Aorta (tissue), 5 donors: ENCODE measurements at places on chromosomes 1 and 21.

- no peak for DNase-seq
Measured at GRCh38 chr1:67759066-67759465, 74.1 kb downstream of the GADD45A start.

- no peak for DNase-seq
Measured at GRCh38 chr1:200970771-200971427, 52.6 kb downstream of the KIF21B start.

- no peak for DNase-seq
Measured at GRCh38 chr1:8533907-8534306, 216.0 kb downstream of the SLC45A1 start.

GRCh38 chr1:64122588-64122987 lies 80.8 kb upstream of the UBE2U start:
- DNase-seq = no peak

GRCh38 chr1:27360159-27361043 lies 6.4 kb downstream of the MAP3K6 start:
- DNase-seq = no peak

GRCh38 chr1:2405588-2406295 lies 6.6 kb downstream of the PEX10 start:
- no peak for DNase-seq

GRCh38 chr1:7366286-7366954 lies 404.7 kb upstream of the VAMP3 start:
- peak; percentile 12 for DNase-seq

DNA sequence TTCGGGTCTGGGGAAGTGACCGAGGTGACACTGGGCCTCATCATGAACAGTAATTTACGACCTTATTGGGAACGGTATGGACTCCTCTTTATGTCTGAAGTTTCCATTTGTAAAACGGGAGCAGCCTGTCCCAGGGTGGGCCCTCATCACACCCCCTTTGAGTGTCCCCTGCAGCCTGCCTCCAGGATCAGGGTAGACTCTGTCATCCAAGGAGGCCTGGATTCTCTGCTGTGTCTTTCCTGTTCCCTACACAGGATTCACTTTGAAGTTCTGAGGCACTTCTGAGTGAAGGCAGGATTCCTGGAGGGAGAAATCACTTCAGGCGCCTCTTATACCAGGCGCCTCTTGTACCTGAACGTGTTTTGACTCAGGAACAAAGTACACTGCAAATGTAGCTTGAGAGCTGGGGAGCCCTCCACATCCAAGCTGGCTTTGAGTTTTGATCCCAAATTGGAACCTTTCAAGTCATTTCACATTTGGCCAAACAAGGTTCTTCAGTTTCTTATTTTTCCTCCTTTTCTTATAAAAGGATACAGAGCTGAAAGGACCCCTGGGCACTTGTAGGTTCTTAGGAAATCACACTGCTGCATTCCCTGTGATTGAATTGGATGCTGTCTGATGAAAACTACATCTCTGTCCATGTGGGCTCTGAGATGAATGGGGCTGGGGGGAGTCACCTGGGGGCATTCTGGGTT lies 106.0 kb downstream of the SUSD4 start:
- DNase-seq = no peak

DNA sequence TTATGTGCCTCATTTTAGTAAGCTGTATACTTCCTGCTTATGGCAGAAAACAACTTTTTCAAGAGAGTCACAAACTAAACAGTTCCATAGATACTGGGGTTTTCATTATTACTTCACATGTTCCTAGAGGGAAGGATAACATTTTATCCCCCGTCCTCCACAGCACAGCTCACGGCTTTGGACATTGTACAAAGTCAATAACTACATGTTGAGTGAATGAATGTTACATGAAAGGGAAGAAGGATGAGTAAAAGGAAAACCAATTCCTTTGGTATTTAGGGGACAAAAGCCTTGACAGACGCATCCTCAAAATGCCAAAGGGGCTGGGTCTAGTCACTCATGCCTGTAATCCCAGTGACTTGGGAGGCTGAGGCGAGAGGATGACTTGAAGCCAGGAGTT lies 14.8 kb downstream of the PI4KB start:
- DNase-seq = no peak

- DNase-seq = no peak
Measured at GRCh38 chr1:54609301-54609921, 13.9 kb downstream of the FAM151A start.

GRCh38 chr1:11431941-11432507 lies 46.9 kb upstream of the DISP3 start:
- no peak for DNase-seq

DNA sequence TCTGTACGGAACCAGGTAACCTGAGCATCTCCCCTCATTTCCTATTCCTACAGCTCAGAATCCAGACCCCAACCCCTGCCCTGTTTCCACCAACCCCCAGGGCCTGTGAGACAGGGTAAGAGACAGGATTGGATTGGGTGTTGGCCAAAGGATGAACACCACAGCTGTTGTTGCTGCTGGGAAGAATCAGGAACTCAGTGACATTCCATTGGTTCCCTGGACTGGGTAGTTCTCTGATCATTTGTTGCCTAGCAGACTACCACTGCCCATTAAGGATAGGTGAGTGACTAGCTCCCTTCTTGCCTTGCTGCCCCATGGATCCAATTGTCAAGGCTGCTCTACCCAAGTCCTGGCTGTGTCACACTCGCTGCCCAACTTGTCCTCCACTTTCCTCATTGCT lies 10.0 kb downstream of the NCSTN start:
- no peak for DNase-seq

DNA sequence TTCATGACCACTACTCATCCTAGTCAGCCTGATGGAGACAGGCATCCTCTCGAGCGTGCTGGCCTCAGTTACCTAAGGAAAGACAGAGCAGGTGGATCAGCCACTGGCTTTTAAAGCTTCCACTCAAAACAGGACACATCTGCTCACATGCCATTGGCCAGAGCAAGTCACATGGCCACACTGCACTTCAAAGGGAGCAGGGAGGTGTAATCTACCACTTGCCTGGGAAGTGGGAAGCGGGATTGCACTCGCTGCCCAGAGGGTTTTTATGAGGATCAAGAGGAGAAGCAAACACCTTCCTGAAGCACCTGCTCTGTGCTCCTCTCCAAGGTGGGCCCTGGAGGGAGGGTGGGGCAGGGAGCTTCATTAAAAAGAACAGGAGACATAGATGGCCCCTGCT lies 108.0 kb downstream of the TAS1R2 start:
- DNase-seq = no peak

- peak; percentile 68 for DNase-seq
Measured at GRCh38 chr1:16922466-16922865, 735 bp downstream of the CROCC start.

DNA sequence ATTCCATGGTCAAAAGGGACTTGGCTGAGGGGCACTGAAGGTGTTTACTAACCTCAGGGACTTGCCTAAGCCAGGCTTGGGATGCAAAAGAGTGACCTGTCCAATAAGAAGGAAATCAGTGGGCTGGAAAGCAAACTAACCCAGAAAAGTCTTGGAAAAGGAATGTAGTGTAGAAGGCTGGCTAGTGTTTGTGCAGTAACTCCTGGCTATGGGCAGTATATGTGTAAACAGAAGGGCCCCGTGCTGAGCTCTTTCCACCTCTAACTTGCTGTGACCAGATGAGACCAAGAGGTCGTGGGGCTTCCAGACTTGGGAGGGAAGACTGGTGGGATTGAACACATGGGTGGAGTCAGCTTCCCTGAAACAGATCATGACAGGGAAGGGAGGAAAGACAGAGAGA lies 4.1 kb downstream of the MINDY1 start:
- DNase-seq = no peak

DNA sequence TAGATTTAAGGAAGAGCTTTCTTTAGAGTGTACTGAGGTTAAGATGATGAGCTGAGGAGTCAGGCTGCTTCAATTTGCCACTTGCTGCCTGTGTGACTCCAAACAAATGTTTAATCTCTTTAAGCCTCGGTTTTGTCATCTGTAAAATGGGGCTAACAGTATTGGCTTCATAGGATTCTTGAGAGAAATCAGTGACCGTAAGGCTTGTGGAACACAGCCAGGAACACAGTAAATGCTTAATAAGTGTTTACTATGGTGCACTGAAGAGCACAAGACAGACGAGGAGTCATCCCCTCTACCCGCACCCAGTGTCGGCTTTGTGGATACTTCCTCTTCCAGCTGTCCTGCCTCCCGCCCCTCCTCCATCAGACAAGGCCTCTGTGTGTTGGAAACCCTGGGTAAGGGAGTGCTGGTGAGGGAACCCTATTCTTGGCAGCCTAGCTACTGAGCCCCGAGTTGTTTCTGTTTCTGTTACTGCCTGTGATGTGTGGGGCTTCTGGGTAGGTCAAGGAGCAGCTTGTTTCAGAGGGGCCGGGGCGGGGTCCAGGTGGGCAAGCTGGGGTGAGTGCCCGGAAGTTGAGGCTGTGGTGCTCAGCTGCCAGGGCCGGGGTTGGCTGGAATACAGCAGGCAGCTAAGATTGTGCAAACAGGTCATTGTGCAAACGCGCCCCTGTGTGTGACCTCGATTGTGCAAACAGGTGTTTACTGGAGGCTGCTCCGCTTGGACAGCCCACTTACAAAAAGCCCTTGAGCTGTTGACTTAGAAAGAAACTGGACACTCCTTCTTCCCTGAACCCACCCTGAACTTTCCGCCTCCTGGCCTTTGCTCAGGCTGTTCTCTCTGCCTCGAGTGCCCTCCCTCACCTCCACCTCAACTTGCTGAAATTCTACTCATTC lies 4.0 kb upstream of the CSF3R start:
- no peak for DNase-seq

GRCh38 chr1:83509301-83509781 lies 489.6 kb downstream of the TTLL7 start:
- no peak for DNase-seq

- peak; percentile 87 for DNase-seq
Measured at GRCh38 chr1:111203681-111204200, 3.3 kb upstream of the DENND2D start.

DNA sequence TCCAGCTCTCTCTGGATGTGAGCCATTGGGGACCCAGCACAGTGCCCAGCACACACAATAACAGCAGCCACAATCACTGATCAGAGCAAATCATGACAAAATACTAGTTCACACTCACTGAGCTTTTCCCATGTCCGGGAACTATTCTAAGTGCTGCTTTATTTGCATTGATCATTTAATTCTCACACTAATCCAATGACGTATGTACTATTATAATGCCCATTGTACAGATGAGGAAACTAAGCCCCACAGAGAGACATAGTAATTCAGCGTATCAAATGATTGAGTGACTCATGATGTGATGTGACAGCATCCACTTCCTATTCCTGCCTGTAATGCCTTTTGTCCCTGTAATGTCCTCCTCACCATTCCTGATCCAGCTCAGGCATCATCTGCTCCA lies 1.9 kb upstream of the S100A8 start:
- DNase-seq = no peak

DNA sequence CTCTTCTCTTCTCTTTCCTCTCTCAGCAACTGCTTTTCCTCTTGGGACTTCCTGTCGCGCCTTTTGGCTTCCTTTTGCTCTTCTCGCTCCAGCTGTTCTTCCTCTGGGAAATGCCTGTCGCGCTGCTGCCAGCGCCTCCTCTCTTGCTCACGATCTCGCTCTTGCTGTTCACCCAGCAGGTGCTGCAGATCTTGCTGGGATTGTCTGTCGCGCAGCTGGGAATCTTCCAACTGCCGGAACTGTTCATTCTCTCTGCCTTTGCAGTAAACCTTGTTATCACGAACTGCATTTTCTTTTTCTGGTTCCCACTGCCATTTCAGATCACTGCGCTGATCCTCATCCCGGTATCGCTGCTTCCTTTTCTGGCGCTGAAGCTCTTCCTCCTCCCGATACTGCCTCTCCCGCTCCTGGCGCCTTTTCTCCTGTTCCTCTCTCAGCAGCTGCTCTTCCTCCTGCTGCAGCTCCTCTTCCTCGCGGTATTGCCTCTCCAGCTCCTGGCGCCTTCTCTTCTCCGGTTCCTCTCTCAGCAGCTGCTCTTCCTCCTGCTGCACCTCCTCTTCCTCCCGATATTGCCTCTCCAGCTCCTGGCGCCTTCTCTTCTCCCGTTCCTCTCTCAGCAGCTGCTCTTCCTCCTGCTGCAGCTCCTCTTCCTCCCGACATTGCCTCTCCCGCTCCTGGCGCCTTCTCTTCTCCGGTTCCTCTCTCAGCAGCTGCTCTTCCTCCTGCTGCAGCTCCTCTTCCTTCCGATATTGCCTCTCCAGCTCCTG lies 5.8 kb downstream of the TCHH start:
- no peak for DNase-seq

DNA sequence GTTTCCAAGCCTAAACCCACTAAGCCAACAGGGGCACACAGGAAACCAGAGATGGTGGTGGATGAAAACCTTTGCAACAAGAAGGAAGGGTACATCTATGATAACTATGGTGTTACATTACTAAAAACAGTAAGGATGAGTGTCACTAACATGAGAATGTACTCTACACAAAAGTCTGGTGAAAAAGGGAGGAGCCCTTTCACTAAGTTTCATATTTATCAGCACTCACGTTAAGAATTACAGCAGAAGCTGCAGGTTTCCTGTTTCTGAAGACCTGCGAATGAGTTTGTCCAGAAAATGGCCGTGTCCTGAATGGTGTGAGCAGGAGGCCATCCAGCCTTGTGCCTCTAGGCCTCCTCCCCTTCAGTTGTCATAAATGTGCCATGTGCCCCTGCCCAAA lies 17.8 kb downstream of the ABCG1 start:
- no peak for DNase-seq

DNA sequence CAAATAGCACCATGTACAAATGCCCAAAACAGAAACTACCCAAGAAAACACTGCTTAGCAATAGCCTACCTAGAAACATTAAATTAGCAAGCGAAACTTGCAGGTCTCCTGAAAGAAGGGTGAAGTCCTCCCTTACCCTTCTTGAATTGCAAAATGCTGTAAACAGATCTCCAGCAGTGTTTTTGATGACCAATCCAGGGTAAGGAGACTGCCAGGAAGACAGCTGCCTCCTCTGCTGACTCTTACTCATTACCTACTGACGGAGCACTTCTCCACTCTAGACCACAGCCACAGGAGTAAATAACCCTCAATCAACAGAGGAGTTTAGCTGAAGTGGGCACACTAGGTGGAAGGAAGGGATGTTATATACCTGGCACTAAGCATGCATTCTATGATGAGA lies 32.2 kb upstream of the GADD45A start:
- no peak for DNase-seq

- no peak for DNase-seq
Measured at GRCh38 chr1:100361511-100362089, 9.3 kb downstream of the CDC14A start.

DNA sequence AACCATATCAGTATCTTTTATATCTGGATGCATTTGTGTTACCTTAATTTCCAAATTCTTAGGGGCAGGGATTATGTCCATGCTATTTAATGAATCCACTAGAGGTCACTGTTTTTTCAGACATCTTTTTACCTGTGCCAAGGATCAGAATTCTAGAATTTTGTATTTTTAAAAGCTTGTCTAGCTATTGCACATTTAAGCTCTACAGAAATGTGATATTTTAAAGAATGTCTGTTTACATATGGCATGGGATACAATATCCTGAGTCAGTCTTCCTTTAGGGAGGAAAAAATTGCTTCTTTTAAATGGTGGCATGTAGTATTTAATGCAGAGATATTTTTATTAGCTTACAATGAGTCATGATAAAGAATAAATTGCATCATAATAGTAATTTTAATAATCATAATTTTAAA lies 11.3 kb downstream of the RPAP2 start:
- no peak for DNase-seq
